ENCODE measurements at places on chromosomes 6 and 20. TPM values are rescaled to one million over a fixed set of nuclear protein-coding genes. Genes with fewer than 3 reads are reported as not detected.

The EEF1A2 gene
- 12.0 TPM for polyA plus RNA-seq

The CAPN11 gene
- 0.39 TPM for polyA plus RNA-seq

The MCCD1 gene
- polyA plus RNA-seq: 1.3 TPM

The PCED1A gene
- 54.2 TPM for polyA plus RNA-seq

The C6orf141 gene
- polyA plus RNA-seq: 4.5 TPM
